T-helper 22 cell (primary cell): ENCODE measurements at places on chromosomes 2 and 18.

DNA sequence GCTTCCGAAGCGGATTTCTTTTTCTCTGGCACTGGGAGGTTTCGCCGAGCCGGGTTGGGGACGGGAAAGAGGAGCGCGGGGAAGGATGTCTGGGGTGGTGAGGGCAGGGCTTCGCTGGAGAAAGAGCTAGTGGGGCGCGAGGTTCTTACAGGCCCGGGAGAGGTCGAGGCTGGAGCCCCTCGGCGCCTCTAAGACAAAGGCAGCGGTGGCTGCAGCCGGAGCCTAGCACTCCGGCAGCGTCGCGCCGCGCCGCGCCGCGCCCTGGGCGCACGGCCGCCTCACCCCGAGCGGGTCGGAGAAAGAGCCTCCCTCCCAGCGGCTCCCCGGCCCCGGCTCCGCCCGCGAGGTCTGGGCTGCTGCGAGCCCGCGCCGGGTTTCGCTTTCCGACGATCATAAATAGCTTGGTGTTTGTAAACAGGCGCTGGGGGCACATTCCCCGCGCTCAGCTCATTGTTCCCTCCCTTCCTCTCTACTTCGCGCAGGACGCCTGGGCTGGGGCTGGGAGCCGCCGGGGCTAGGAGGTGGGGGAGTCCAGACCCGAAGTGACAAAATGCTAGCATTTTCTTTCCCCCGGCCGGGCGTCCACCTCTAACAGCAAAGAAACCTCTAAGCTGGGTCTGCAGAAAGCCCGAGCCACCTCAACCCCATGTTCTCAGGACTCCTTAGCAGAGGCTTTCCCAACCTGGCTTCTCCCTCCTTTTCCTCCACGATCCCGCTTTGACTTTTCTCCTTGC is 813 bp upstream of the MEIS1 start:
- DNase-seq, result no peak

DNA sequence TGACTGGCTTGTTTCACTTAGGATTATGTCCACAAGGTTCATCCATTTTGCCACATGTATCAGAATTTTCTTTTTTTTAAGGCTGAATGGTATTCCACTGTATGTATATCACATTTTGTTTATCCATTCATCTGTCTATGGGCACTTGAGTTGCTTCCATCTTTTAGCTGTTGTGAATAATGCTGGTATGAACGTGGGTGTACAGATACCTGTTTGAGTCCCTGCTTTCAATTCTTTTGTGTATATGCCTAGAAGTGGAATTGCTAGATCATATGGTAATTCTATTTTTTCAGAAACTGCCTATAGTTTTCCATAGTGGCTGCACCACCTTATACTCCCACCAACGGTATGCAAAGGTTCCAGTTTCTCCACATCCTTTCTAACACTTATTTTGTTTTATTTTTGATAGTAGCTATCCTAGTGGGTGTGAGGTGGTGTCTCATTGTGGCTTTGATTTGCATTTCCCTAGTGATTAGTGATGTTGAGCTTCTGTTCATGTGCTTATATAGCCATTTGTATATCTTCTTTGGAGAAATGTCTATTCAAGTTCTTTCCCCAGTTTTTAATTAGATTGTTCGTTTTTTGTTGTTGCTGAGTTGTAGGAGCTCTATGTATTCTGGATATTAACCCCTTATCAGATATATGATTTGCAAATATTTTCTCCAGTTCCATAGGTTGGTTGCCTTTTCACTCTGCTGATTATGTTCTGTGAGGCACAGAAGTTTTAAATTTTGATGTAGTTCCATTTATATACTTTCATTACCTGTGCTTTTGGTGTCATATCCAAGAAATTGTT is 40.7 kb downstream of the TTC39C start:
- no peak for DNase-seq

- DNase-seq, result no peak
Observed at GRCh38 chr2:54207666-54208195, 48.3 kb downstream of the TSPYL6 start.

DNA sequence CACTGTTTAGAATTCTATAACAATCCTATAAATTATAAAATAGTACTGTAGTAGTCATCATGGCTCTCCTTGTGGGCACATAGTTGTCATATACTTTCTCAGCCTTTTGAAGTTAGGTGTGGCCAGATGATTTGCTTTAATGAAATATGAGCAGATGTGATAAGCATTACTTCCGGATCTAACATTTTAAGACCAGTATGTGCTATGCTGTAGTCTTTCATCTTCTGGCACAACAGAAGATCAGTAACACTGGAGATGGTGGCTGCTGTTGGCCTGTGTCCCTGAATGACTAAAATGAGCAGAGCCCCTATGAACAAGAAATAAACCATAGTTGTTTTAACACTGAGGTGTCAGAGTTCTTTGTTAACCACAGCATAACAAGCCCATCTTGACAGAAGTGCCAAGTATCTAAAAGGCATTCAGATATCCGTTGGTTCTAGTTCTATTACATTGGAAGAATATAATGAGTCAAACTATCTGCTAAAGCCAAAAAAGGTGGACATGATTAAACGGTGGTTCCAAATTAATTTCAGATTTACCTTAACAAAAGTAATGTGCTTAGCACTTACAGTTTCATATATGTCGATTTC is 6.3 kb downstream of the MEX3C start:
- DNase-seq, result no peak

- no peak for DNase-seq
Observed at GRCh38 chr2:57372237-57372984, 674.2 kb upstream of the VRK2 start.

- DNase-seq, result no peak
Observed at GRCh38 chr2:120441744-120442471, 96.0 kb downstream of the INHBB start.

- DNase-seq, result no peak
Observed at GRCh38 chr2:85288244-85288725, 39.5 kb downstream of the TGOLN2 start.

DNA sequence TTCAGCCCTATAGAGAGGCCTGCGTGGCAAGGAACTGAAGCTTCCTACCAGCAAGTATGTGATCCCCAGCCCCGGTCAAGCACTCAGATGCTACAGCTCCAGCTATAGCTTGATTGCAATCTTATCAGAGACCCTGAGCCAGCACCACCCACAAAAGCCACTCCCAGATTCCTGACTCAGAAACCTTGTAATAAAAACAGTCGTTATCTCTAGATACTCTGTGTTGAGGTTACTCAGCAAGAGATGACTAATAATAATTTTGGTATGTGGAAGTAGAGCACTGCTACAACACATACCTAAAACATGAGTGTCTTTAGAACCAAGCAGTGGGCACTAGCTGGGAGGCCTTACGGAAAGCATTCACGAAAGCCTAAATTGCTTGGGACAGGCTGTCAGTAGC is 216.9 kb downstream of the UXS1 start:
- DNase-seq, result no peak

GRCh38 chr18:70559446-70559845 is 270.6 kb downstream of the SOCS6 start:
- DNase-seq, result no peak

DNA sequence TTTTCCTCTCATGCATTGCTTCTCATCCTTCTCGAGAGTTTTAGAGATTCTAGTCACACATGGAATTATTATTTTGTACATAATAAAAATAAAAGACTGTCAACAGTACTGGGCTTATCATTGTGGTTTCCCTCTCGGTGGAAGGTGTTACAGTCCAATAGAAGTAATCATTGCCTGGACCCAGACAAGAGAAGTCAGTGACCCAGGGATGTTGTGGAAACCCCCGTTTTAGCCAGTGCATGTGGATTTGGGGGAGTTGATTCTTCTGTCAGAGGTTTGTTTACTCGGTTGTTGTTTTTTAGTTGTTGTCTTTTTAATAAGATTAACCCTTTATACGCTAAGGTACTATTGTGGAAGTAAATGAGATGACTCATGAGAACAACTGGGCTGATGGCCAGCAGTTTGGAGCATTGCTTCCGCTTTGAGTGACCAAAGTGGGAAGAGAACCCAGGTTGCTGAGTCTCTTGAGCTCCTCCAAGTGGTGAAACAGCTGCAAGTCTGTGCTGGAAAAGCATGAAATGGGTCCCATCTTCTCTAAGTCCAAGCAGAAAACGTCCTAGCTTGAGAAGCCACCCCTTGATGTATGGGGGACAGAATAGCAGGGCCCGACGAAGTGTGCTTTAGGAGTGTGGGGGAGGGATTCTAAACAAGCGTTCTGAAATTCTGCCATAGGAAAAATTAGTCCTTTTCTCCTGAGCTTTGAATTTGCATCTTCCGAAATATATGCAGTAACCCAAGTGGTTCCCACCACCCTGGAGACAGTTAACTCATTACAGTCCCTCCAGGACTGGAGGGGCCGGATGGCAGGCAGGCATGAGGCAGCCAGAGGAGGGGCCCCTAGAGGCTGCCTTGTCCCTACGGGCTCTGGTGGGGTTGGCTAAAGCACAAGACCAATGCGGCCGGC is 61.8 kb upstream of the GPR45 start:
- no peak for DNase-seq

DNA sequence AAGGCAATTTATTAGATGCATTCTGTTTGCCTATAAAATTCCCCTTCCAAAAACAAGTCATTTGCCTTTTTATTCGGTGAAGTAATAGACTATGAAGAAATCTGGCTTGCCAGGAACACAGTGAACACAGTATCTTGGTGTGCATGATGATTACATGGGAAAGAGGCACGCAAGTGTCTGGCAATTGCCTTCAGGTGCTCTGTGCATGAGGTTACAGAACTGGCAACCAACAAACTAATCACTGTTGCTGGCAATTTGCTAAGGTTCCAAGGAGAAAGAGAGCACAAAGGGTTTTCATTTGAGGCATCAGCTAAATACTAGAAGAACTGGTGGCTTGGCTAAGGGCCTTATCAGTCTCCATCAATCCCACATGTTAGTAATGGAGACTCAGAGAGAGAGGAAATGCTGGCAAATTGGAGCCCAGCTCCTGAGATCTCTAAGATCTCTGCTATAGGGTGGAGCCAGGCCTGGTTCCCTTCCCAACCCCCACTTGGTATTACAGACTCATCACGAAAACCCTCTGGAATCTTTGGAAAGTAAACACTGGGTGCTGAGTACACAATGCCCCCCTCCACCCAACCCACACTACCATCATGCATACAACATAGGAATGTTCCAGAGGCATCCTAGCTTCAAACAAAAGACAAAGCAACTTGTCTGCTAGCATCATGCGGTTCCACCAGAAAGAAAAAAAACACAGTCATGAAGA is 10.4 kb downstream of the RNF152 start:
- DNase-seq, result no peak

DNA sequence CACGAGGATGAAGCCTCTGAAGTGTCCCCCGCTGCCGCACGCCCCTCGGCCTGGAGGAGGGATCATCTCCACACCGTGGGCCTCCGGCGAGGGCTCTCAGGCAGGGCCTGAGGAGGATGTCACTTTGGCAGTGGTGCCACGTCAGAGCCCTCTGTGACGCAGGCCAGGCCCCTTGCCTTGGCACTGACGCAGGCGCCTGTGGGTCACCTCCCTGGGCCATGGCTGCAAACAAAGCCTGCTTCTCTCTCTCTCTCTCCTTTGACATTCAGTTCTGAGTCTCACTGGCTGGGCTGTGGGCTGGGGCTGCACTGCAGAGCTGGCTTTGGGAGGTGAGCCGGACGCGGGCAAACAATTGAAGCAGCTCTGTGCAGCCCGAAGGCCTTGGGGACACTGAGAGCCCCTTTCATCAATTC is 273.7 kb downstream of the TWIST2 start:
- DNase-seq, result no peak

DNA sequence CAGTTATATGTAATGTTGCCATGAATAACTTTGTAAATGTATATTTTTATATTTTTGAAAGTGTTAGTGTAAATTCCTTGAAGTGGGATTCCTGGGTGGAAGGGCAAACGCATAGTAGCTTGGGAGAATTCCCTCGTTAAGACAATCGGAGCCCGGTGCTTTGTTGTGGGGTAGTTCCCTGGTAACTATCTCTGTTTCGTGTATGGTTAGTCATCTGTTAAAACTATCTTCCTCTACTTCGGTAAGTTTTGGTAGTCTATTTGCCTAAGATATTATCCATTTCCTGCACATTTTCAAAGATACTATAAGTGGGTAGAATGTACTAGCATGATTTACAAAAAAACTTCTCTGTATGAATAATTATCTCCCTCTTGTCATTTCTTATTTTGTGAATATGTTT is 113.8 kb upstream of the NRXN1 start:
- no peak for DNase-seq

DNA sequence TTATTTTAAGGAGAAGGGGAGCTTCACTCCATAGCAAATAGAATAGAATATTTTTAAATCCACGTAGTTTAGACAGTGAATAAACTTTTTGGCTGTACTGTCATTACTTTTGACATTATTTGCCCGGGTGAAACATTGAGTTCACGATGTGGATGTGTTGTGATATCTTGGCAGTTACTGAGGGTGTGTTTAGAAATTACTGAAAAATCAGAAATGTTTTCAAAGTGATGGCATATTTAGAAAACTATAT is 769 bp upstream of the FAM98A start:
- DNase-seq, result no peak

- DNase-seq, result no peak
Observed at GRCh38 chr2:163878718-163879117, 142.9 kb upstream of the FIGN start.

- DNase-seq, result no peak
Observed at GRCh38 chr2:149465873-149466272, 121.7 kb downstream of the MMADHC start.

- no peak for DNase-seq
Observed at GRCh38 chr2:170098626-170099312, 79.2 kb upstream of the MYO3B start.

DNA sequence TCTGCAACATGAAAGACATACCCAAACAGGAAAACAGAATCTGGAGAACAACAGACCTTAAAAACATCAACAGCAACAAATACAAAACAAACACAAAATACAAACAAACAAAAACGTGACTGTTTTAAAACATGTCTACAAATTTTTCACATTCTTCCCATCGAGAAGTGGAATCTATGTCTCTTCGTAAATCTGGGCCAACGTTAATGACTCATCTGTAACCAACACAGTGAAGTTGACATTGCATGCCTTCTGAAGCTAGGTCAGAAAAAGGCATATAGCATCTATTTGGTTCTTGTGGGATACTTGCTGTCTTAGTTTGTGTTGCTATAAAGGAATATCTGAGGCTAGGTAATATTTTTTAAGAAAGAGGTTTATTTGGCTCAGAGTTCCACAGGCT is 269.0 kb upstream of the FBXO11 start:
- no peak for DNase-seq

- no peak for DNase-seq
Observed at GRCh38 chr2:36173760-36174404, 181.7 kb upstream of the CRIM1 start.

DNA sequence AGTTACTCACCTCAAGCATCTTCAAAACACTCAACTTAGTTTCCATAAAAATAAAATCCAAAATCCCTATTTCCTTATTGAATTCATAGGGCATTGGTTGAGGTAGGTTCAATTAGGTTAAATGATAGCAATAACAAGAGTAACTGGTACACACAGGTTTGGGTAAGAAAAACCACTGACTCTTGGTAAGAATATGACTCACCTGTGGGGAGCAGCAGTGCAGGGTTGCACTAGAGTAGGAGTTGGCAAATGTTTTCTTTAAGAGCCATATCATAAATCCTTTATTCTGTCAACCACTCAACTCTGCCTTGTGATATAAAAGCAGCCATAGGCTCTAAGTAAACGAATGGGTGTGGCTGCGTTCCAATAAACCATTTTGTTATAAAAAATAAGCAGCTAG is 71.4 kb upstream of the CDH20 start:
- no peak for DNase-seq

- no peak for DNase-seq
Observed at GRCh38 chr18:48142994-48143393, 212.5 kb upstream of the SMAD2 start.
